ENCODE measurements at places on chromosomes 1 and 21.

- no peak for DNase-seq
These were observed 37.8 kb upstream of the GBP5 start for GRCh38 chr1:89310505-89310904.

DNA sequence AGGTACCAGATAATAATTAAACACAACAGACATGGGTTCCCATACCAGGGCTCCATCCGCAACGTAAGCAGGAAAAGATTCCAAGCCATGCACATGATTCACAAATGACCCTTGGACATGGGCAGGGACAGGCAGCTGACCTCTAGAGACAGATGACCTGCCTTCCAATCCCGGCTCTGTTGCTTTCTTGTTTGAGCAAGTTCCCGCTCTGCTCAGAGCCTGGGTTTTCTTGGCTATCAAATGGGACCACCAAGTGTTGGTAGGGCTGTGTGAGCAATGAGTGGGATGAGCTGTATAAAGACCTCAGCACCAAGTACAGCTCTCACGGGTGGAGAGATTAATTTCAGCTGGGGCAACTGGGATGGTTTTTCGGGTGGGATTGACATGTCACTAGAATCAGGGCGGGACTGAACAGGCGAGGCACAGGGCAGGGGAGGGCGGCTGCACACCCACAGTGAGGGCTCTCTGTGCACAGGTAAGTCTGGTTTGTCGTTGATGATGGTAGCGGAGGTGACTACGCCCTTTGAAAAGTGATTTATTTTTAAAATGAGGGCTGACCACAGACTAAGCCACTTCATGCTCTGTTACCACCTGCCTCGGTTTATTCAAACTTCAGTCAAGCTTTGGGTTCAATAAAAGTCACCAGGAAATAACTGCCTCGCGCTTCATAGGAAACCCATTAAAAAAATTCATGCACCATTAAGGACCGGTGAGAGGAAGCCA lies 57.5 kb upstream of the IFFO2 start:
- DNase-seq: no peak

- no peak for DNase-seq
These were observed 58.0 kb downstream of the BEND5 start for GRCh38 chr1:48718705-48719104.

DNA sequence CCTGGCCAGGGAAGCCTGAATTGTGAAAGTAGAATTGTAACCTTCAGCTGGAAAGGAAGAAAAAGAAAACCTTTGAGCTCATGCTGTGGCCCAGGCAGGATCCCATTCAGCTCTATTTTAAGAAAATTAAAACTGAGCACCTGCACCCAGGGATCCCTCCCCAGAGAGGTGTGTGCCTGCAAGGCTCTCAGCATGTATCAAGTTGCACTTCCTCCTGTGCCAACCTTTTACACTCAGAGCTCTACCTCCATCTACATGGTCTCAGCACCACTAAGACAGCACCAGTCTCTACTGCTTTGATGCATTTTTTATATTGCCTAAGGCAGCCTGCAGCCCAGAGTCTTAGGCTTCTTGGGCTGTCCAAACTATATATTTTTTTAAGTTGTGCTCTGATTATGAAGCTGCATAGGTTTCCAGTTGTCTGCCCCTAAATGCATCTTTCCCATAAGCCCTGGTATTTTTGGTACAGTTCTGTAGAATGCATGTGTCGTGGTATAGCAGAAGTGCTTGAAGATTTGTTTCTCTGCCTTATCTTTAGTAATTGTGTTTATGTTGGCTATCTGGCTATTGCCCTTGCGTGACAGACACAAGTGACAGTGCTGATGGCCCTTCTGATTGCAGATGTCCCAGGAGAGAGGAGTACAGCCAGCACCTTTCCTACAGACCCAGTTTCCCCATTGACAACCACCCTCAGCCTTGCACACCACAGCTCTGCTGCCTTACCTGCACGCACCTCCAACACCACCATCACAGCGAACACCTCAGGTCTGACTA lies 63.1 kb downstream of the PTPRC start:
- DNase-seq: no peak

- DNase-seq: no peak
These were observed 46.7 kb upstream of the LBR start for GRCh38 chr1:225474439-225474985.

- no peak for DNase-seq
These were observed 18.5 kb downstream of the RIIAD1 start for GRCh38 chr1:151739590-151740355.

GRCh38 chr1:172070055-172070454 lies 228.8 kb downstream of the DNM3 start:
- no peak for DNase-seq

GRCh38 chr1:58870298-58870676 lies 86.4 kb upstream of the JUN start:
- no peak for DNase-seq

DNA sequence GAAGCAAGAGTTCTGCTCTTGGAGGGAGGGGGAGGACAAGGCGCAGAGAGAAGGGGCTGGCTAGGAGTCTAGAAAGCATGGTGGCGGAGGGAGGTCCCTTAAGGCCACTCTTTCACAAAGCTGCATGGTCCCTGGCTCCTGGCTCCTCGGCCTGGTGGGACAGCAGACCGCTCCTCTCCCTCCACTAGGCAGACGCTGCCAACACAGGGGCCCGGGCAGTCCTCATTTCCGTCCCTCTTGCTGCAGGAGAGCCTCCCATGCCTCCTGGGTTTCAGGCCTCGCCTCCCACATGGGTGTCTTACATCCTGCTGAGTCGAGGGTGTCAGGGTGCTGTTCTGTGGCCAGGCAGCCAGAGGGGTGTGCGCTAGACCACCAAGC lies 108.0 kb downstream of the CASZ1 start:
- DNase-seq: no peak

DNA sequence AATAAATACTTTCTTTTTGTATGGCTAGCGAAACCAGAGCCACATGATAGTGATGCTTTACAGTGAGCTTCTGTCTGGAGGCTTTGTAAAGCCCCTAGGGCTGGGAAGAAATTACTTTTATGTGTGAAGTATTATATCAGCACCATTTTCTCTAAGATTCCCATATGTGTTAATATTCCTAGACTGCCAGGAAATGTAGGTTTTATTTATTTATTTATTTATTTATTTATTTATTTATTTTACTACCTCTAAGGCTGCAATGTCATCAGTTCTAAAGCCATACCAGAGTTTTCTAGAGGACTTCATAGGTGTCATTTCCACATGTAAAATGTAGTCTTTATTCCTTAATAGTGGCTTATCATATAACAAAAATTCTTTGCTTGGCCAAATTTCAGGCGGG lies 4.4 kb upstream of the CHI3L1 start:
- no peak for DNase-seq

- DNase-seq: peak; percentile 56
These were observed at the start of gene ETNK2 for GRCh38 chr1:204151552-204152309. TSS of gene ETNK2 (minus strand) at chr1:204152044. CDS start at chr1:204151852, 192 bp downstream.

- DNase-seq: no peak
These were observed 266.5 kb upstream of the USP24 start for GRCh38 chr1:55481634-55482033.

DNA sequence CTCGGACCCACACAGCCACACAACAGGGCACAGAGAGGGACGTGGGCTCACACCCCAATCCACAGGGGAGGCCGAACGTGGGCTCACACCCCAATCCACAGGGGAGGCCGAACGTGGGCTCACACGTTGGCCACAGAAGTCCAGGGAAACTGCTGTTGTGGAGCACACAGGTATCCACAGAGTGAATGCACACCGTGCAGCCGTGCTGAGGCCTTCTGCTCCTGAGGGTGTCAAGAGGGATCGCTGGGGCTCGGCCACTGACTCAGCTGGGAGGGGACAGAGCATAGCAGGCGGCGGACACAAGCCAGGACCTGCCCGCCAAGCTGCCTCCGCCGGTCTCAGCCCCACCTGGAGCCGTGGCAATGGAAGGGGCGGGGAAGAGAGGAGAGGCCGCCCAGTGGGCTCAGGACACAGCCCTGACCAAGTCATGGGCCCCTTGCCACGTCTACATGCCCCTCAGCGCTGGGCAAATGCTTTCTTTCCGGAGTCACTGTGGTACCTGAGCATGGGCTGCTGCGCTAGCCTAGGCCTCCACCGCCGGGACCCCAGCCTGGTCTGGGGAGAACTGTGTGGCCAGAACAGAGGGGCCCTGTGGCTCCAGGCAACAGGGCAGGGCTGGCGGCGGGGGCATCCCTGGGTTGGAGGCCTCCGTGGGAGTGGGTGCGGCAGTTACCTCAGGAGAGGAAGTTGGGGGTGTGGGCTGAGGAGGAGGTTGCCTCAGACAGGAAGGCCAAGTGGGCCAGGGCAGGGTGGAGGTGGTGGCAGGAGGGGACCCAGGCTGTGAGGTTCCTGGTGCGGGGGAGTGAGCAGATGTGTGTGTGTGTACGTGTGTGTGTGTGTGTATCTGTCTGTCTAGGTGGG lies 1.2 kb downstream of the SYTL1 start:
- DNase-seq: no peak

DNA sequence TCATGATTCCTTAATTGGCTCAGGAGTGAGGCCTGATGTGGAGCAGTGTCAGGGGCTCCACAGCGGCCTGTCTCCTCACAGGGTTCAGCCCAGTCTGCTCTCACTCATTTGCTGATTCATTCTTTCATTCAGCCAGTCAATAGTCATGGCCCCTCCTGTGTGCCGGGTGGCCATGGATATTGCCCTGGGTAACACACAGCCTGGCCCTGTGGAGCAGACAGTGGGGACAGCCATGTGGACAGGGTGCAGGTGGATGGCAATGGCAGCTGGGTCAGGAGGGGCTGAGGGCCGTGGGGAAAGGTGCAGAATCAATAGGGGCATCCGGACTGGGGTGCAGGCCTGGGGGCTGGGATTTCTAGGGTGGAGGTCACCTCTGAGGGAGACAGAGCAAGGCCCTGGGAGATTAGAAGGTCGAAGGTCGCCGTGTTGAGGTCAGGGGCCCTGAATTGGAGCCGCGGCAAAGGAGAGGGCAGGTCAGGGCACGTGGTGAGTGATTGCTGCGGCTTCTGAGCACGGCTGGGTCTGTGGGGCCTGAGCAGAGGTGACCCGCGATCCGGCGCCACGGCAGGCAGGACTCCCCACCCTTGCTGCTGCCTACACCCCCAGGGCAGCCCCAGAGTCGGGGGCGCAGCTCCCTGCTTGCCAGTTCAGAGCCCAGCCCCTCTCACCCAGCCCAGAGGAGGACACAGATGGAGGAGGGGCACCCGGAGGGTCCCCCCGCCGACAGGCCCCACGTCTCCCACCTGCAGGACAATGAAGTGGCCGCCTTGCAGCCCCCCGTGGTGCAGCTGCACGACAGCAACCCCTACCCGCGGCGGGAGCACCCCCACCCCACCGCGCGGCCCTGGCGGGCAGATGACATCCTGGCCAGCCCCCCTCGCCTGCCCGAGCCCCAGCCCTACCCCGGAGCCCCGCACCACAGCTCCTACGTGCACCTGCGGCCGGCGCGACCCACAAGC lies 33.4 kb downstream of the SLC19A1 start:
- DNase-seq: no peak

- no peak for DNase-seq
These were observed 237.7 kb upstream of the CACYBP start for GRCh38 chr1:174761901-174762585.

GRCh38 chr1:226420897-226421296 lies 13.0 kb upstream of the PARP1 start:
- no peak for DNase-seq

DNA sequence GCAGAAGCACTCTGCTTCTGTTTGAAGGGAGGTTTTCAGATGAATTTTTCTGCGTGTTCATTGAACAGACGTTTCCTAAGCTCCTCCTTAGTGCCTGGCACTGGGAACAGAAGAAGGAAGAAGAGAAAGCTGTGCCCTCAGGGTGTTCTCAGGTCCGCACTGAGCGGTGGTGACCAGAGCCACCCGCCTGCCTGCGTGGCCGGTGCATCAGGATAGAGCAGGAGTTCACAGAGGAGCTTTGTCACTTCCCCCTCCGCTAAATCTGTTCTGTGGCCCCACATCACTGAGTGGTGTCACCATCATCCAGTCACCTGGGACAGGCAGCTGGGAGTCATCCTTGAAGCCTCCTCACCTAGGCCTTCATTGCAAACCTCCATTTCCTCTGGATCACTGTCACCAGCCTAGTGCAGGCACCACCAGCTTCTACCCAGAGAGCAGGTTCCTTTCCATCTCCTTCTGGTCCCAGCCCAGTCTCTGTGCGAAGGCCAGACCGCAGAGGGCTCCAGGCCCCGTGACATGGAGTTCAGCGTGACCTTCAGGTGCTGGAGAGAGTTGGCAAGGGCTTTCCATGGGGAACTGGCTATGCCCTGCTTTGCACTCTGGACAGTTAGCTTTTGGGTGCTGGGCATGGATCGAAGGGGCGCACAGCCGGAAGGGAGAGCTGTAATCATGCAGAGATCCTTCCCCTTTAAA lies 21.7 kb downstream of the PARK7 start:
- DNase-seq: no peak

DNA sequence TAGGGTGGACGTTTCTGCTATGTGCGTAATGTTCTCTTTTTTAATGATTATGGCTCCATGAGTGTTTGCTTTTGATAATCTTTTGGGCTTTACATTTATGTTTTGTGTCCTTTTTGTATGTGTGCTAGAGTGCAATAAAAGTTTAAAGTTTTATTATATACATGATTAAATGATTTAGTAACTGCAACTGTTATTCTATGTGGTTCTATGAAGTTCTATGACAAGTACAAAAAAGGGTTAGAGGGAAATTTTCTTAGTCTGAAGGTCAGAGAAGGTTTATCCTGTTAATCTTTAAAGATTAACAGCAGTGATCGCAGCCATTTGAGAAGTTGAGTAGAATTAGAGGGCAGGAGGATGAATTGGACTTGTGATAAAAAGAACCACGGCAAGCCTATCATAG lies 386.4 kb upstream of the CHRM3 start:
- no peak for DNase-seq

- no peak for DNase-seq
These were observed 17.2 kb upstream of the CXADR start for GRCh38 chr21:17495680-17496079.

- no peak for DNase-seq
These were observed 8.4 kb downstream of the QSOX1 start for GRCh38 chr1:180163041-180163440.

DNA sequence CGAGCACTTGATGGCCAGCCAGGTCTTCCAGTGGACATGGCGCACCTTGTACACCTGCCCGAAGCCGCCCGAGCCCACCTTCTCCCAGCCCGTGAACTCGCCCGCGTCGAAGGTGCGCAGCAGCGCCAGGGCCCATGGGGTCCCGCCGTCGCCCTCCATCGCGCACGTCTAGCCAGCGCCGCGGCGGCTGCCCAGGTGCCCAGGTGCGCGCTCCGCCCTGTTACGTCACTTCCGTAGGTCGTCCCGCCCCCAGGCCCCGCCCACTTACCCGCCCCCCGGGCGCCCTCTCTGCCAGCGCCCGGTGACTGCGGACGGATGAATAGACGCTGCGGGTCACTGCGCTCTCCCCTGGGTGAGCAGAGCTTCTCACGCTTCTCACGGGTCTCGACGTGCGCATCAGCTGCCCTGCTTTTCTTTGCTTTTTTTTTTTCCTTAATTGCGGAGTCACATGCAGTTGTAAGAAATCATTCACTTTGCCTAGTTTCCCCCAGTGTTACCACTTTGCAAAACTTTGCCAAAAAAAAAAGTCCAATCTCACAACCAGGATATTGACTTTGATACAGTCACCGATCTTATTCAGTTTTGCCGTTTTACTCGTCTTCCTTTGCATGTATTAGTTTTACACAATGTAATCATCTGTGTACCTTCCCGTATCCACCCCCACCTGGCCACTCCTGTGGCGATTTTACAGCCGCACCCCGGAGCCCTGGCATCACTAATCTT lies at the start of gene RIPK4:
Gene RIPK4 (minus strand): TSS at position 170 of the 723 bp plus-strand sequence. CDS start 11 bp downstream, at position 159.
- no peak for DNase-seq

Measured in hindlimb muscle (tissue), 1 donor.